ENCODE measurements at places on chromosomes 2 and 18.

DNA sequence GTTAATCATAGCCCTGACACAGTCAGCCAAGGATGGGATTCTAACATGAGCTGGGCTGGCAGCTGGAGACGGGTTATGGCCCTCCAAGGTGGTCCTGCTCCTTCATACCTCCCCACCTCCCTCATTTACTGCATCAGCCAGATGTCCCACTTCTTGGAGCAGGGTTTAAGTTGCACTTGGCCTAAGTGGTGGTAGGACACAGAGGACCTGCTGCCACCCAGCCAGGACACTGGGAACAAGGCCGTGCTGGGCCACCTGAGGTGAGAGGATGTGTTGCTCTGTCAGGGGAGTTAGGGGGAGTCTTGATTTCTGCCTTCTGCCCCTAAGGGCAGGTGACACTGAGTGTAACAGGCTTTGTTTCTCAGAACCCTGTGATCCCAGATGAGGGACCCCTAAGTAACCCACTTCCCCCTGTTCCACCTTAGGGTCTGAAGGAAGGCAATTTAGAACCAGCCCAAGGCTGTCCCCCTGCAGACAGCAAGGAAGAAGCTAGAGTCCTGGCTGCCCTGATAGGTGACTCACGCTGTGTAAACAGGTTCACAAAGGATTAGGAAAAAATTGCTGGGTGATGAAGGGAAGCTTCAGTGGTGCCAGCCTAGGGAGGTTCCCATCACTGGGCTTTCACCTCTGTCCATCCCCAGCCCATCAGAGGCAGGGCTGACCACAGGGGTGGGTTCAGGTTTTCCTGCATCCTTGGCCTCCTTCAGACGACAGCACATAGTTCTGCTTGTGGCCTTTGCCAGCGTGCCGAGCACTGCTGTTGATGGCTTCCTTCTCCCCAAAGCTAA lies 114.3 kb upstream of the MCFD2 start:
- DNase-seq, result no peak

DNA sequence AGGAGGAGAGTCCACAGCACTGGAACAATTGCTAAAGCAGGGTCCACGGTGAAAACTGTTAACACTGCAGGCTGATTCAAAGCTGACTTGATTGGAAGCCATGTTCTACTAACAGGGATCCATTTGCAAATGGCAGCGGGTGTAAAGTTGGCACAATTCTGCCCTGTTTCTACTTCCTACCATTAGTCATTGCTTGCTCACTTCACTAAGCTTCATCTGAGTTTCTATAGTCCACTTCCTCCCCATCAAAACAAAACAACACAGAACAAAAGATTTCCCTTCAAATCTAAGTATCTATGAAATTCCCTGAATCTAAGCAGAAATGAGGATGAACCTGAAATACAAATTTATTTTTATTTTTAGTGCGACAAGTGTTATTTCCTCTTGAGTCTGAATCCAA lies 187.4 kb upstream of the SOX11 start:
- DNase-seq, result no peak

DNA sequence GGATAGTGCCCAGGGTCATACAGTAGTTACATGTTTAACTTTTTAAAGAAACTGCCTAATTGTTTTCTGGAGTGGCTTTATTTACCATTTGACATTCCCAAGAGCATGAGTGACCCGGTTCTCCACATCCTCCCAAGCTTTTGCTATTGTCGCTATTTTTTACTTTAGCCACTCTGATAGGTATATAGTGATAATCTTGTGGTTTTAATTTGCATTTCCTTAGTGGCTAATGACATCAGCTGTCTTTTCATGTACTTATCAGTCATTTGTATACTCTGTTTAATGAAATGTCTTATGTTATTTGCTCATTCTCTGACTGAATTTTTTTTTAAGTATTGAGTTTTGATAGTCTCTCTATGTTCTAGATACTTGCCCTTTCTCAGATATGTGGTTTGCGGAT lies 109.7 kb upstream of the HS6ST1 start:
- DNase-seq, result no peak

DNA sequence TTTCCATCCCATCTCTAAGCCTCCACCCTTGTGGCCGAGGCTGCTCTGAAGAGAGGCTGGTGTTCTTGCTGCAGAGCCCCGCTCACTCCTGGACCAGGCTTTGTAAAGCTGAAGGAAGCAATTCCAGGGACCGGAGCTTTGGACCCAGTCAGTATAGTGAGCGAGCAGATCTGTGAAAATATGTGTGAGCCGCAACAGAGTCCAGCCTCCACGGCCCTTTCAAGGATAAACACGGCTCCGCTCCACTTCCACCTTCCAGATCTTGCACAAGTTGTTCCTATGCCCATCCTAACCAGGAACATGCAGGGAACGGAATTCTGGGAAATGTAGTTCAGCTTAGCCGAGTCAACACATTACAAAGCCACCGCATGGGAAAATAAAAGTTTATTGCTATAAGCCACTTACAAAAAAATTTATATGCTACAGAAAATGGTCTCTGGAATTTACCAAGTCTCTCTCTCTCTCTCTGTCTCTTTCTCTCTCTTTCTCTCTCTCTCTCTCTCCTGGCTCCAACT lies 151.7 kb upstream of the ZNF521 start:
- no peak for DNase-seq

DNA sequence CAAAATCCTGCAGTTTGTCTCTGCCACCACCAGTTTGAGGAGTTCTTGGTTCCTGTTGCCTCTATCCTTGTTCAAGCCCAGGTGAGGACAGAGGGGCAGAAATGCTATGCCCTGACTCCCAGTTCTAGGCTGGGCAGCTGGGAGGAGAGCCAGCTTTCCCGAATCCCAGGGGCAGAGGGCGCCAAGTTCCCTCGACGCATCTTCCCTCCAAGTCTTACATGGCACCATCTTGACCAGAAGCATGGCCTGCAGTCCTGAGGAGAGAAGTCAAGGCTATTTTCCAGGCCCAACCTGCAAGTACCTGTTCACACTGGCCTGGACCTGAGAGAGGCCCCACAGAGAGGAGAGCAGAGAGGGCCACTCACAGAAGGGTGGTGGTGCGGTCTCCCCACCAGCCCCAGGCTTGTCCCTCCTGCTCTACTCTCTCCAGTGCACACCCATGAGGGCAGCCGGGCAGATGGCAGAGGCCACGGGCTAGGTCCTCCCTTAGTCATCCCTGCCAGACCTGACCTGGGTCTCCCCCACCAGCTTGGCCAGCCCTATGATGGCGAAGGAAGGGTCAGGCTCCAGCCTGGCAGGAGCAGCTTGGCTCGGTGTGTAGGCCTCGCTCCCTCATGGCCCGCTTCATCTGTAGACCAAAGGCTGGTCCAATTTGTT lies 115.7 kb upstream of the MSTN start:
- DNase-seq, result no peak

DNA sequence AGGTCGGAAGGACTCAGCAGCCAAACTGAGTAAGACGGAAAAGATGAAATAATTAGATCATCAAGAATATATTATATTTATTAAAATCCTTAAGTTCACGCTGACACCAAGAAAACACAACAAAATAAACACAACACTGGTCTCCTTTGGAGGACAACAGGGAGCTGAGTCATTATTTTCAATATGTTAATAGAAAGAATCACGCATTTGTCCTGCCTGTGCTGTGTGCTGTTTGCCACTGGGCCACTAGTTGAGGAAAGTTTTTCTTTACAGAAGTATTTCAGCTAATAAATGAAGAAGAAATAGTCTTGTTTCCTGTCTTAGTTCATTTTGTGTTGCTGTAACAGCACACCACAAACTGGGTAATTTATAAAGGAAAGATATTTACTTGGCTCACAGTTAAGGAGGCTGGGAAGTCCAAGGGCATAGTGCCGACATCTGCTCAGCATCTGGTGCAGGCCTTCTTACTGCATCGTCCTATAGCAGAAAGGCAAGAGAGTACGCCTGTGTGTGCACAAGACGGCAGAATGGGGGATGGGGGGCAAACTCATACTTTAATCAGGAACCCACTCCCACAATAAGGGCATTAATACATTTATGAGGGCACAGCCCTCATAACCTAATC lies 88.0 kb downstream of the TCF7L1 start:
- DNase-seq, result no peak

- DNase-seq, result no peak
These were observed 33.0 kb downstream of the RHOB start for GRCh38 chr2:20479835-20480234.

- DNase-seq, result no peak
These were observed 1023.4 kb upstream of the LRRTM1 start for GRCh38 chr2:81327911-81328310.

Measured in nucleus accumbens (tissue), 56 donors.